NCI-H1694 treated with DMSO at 0.1 percent for 48 hours (cell line): ENCODE measurements at places on chromosomes 1 and 21.

DNA sequence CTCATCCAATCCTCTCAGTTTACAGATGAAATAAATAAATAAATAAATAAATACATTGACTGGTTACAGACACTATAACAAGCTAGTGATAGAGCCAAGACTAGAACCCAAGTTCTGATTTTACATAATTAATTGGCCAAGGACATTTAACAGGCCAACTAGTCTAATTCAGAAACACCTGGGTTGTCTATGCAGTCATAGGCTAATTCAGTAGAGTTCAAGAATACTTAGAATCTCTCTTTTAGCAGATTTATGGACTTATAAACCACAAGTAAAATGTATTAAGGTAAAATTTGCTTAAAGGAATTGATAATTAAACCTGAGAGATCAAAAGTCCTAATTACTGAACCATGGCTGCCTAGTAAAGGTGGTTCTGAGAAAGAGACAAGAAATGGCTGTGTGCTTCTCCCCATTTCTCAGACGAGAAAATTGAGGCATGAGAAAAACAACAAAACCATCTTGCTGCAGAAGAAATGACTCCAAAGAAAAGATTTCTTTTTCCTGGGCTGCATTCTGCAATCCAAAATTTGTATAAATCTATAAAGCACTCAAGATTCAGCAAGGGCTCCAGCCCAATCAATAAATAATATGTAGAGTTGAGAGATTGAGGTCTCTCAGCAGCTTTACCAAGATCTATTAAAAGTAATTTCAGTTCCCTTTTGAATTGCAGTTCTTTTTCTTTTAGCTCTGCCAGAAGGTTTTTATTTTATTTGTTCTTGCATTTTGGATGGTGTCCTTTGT is 98.3 kb downstream of the DUSP10 start:
- DNase-seq, result no peak

GRCh38 chr1:77120950-77121349 is 98.3 kb downstream of the PIGK start:
- no peak for DNase-seq

- no peak for DNase-seq
Observed at GRCh38 chr1:119285482-119285881, 83.1 kb upstream of the HAO2 start.

DNA sequence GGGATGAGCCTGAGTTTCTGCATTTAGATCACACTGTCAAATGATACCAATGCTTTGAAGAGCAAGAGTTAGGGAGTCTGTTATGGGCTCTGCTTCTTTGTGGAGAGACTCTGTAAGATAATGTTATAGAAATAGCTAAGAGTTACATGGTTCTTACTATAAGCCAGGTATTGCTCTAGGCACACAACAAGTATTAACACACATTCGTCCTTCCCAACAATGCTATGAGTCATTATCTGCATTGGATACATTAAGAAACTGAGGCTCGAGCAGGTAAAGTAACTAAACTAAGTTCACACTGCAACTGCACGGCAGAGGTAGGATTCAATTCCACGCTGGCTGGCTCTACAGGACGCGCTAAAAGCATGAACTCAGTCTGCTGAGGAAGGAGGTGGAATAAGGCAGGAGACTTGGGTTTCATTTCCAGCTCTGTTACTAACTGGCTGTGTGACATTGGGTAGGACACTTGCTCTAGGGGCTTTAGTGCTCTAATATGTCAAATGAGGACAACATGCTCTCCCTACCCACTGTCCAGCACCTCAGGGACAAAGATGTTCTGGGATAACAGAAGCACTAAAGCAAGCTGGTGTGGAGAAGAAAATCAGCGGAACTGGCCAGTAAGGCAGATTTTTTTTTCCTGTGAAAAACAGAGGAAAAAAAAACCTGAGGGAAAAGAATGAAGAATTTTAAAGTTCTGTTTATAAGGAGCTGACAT is 23.7 kb upstream of the IL20 start:
- DNase-seq, result no peak

DNA sequence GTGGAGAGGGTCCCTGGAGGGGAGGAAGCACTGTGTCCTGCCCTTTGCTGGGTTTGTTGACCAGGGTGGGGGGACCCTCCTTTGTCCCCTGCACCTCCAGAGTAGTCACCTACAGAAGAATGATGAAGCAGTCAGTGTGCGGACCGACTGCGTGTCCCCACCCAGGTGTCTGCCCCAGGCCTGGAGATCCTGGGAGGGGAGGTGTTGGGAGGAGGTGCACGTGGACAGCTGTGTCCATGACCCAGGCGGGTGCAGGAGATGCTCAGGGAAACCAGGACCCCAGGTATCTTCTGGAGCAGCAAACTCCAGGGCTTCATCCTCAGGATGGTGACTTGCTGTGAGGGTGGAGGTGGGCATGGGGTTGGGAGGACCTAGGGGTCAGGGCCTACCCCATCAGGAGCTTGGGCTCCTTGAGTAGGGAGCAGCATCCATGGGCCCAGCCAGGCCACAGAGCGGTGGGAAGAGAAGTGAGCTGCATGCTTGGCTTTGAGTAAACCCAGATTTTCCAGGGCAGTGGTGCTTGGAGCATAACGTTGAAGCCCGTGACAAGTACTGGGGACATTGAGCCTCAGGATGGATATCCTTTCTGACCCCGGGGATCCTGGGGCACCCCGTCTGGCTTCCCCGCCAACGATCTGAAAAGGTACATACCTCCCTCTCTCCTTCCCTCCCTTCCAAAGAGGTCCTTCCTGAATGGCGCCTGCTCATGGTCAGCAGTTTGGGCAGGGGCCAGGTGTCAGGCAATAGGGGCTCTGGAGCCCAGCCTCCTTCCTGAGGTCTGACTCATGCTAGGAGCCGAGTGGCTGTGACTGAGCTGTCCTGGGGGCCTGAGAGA is 13.7 kb downstream of the ACTRT2 start:
- DNase-seq, result no peak

DNA sequence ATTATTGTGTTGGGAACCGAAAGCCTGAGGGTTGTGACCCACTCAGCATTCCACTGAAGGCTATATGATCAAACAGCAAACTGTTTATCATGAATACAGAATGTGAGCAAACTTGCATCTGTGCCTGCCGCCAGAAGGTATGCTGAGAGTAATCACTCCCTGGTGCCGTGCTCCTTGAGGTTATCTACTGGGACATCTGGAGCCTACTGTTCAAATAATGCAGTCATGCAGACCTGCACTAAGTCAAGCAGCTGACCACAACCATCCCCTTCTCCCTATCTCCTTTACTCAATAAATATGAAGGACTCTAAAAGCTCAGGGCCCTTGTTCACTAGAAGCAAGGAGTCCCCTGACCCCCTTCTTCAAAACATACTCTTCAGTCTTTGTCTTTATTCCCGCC is 13.5 kb downstream of the GSTM5 start:
- DNase-seq, result no peak

GRCh38 chr1:107434361-107434693 is 293.5 kb downstream of the NTNG1 start:
- no peak for DNase-seq

- DNase-seq, result no peak
Observed at GRCh38 chr1:165699577-165699976, 1.2 kb upstream of the ALDH9A1 start.

GRCh38 chr1:15863156-15863901 is 15.8 kb downstream of the SPEN start:
- DNase-seq, result no peak

GRCh38 chr1:230270559-230271281 is 155.4 kb downstream of the PGBD5 start:
- DNase-seq, result peak; percentile 7

- no peak for DNase-seq
Observed at GRCh38 chr1:29125237-29125641, 1.5 kb upstream of the TMEM200B start.

GRCh38 chr1:55443175-55443915 is 228.2 kb upstream of the USP24 start:
- peak; percentile 97 for DNase-seq

DNA sequence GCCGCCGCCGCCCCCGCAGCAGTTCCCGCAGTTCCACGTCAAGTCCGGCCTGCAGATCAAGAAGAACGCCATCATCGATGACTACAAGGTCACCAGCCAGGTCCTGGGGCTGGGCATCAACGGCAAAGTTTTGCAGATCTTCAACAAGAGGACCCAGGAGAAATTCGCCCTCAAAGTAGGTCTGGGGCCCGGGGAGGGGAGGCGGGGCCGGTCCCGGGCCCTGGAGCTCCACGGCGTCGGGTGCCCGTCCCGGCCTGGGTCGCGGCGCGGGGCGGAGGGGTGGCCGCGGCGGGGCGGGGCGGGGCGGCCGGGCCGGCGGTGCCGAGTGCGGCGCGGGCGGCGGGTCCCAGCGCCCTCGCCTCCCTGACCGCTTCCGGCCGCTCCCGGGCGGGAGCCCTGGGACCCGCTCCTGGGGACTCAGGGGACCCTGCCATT is 646 bp downstream of the MAPKAPK2 start:
- no peak for DNase-seq

DNA sequence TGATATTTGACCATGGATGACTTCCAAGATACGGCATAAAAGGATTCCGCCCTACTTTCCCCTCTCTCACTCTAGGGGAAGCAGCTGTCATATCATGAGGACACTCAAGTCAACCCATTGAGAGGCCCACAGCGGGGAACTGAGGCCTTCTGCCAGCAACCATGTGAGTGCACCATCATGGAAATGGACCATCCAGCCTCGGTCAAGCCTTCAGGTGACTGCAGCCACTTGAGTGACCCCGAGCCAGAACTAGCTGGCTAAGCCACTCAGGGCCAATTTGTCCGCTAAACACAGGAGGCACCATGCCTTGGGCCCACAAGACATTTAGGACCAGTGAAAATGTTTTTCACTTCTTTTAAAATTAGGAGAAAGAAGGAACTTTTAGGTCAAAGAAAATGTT is 11.1 kb upstream of the GJB5 start:
- DNase-seq, result no peak

- DNase-seq, result no peak
Observed at GRCh38 chr1:11787804-11788436, 17.8 kb downstream of the MTHFR start.

DNA sequence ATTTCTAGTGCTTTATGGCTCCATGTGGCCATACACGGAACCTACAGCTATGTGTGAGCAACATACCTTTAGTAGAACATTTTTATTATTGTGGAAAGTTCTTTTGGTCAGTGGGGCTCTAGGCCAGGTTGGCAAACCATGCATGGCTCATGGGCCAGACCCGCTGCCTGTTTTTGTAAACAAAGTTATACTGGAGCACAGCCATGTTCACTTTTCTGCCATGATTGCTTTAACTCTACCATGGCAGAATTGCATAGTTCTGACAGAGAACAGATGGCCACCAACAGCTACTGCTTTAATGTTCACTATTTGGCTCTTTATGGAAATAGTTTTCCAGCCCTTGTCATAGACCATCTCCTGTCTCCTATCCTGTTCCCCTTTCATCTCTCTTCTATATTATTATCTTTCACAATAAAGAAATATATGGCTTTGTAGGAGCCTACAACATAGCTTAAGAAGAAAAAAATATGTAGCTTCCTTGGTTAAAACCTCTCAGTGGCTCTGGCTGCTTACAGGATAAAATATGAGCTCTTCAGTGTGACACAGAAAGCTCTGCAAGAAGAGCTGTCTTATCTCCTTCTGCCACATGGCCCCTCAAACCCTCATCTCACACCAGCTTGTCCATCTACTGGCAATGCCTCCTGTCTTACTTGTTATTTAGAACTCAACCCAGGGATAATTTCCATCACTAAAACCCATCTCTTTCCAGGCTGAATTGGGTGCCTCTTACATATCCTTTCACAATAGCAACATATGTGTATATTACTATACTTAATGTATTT is 54.6 kb upstream of the RWDD3 start:
- peak; percentile 74 for DNase-seq

DNA sequence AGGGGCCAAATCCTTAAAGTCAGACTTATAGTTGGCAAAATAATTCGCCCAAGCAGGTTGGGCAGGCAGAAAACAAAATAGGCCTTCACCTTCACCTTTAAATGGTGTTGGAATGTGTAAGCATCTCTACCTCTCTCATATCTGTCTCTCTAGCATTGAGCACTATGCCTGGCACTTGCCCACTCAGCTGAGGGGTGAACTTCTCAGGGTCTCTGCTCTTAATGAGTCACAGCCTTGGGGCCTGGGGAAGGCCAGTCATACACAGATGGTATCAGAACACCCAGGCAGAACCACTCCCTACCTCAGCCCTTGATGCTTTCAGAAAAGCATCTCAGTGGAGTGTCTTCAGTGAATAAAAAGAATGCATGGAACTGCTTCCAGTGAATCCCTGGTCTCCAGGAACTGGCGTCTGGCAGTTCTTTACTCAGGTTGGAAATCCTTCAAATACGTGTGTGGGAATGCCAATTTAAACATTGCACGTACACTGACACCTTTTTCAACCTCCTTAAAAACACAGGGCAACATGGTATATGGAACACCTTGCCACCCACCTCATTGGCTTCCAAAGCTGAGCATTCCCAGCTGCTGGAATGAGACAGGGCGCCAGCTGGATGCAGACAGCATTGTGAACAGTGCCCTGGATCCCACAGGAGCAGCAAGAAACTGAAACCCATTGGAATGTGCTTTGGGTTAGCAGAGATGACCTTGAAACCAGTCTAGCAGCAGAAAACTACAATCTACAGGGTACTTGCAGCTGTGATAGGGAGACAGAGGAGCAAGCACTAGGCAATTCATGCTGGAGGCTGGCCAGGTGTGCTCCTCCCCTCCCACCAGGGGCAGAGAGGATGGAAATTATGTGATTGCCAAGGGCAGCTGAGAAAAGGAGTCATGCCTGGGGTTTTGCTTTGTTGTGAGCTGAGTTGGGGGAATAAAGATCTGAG is 30.0 kb downstream of the ZNF697 start:
- DNase-seq, result no peak

DNA sequence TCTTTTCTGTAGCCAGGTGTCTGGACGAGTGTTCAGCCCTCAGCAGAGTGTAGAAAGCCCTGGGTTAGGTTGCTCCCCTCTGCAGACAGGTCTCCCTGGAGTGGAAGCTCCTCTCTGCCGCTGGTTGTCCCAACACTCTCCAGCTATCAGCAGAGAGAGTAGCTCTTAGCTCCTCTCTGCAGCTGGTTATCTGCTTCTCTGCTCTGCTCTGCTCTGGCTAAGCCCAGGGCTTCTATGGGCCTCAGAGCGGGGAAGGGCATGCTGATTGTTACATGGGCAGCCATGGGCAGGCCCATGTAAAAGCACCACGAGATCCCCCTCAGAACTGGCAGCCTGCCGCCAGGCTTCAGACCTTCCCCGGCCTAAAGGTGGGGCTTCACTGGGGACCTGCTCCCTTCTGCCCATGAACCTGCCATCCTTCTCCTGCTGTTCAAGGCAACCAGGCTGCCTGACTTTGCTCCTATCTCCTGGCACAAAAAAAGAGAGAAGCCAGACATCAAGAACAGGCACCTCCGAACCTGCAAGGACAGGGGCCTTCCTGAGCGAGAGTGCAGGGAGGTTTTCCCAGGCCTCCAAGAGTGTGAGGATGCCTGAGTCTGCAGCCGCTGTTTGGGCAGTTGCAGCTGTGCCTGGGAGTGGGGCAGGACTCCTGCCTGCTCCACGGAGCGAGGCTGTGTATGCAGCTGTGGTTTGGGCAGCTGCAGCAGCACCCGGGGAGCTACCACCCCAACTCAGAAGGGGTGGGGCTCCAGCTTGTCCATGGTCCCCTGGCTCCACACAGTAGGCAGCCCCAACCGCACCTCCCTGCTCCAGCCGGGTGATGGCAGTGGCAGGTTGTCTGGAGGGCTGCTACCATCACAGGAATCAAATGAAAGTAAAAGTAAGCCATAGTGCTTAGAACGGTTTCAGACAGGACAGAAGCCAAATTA is 973.7 kb downstream of the LTN1 start:
- no peak for DNase-seq
